ENCODE measurements at places on chromosomes 6 and 20. TPM values are rescaled to one million over a fixed set of nuclear protein-coding genes. Genes with fewer than 3 reads are reported as not detected.
A peak's percentile ranks its signal among the peaks of the same experiment; 100 is the strongest.

Gene TFAP2D
- total RNA-seq = 2.9 TPM

Gene ERVFRD-1
- not detected for total RNA-seq

- DNase-seq = no peak
Observed at GRCh38 chr20:58705208-58705926, 12.8 kb downstream of the NPEPL1 start.

Gene BMP7
- 9.4 TPM for total RNA-seq

DNA sequence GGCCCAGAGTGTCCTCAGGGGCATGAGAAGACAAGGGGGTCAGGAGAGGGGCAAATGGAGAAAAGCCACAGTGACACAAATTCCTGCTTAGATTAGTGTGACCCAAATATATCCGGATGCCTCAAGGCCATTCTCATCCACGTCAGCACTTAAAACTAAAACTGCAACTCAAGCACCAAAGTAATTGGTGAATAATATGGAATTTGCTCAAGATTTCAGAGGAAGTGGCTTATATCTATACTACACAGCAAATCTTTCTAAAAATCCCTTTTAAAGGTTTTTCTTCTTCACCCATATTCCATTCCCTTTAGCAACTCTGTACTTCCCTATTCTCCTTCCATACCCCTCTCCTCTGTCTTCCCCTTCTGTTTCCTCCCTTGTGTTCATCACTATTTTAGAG lies 15.2 kb downstream of the DEF6 start:
- DNase-seq = no peak

DNA sequence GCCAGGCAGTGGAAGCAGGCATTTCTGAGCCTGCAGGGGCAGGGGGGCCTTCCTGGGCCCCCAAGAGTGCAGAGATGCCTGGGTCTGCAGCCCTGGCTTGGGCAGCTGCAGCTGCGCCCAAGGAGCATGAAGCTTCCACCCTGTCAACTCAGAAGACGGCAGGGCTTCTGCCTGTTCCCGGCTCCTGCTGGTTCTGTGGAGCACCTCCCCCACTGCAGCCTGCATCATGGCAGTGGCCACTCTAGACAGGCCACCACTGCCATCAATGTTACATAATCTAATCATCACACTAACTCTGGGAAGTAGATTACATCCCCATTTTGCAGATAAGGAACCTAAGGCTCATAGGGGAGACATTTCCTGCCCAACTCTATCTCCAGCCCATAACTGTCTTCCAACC lies 21.1 kb upstream of the TOP1 start:
- DNase-seq = no peak

Gene TCF21
- total RNA-seq = not detected

GRCh38 chr6:157763129-157763903 lies 59.7 kb upstream of the SNX9 start:
- peak; percentile 22 for DNase-seq

DNA sequence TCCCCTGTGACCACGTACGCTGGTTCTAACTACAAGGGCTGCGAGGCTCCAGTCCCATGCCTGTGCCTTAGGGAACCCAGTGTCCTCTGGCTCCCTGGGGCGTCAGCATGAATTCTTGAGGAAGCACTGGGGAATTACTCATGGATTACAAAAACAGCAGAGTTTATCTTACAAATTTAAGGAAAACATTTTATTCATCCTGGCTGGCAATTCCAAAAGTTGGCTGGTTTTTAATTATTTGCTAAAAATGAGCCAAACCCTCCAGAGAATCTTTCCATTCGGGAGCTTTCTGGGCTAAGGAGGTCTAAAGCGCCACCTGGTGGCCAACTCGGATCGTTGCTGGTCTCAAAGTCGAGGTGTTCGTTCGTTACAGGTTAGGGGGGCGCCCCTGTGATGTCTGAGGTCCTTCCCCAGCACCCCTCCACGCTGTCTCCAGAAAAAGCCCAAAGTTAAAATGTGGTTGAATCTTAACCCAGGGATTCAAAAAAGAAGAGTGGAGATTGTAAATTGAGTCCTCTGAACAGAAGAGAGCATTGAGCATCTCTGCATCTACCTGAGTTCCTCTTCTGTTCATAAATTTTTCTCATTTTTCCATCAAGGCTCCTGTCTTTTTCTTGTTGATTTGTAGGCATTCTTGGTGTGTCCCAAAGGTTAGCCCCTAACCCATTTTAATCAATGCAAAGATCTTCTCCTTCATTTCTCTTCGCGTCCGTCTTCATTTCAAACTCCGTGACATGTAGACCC lies 99.4 kb downstream of the BFSP1 start:
- peak; percentile 42 for DNase-seq

- no peak for DNase-seq
Observed at GRCh38 chr6:1244941-1245340, 67.0 kb upstream of the FOXQ1 start.

DNA sequence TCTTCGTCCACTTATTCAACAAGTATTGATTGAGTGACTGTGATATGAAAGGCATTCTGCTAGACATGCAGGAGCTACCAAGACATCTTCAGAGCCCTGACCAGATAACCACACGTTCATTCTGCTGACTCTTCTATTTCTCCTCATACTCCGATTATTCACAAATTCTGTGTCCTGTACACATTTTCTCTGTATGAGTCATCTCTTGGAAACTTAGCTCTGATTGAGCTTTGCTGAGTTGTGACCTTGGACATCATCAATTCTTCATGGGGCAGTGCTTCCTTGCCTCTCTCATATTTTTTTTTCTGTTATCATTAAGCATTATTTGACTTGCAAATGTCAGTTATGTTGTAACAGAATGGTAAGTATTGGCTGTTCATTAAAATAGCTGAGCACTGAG lies 351.6 kb upstream of the CNR1 start:
- DNase-seq = no peak

DNA sequence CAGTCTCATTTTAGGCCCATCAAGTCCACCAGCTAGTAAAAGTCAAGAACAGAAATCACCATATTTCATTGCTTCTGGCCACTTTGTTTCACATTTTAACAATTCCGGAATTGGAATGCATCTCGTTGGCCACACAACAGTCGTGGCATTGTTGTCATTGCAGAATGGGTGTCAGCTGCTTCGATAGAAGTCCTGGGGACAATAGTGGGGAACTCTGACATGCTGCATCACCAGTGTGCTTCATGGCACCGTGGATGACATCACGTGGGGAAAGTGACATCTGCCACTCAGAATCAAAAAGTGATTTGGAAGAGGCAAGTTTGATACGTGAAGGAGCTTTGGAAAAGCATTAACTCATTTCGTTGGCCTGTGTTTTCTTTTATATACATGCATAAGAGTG lies 43.8 kb upstream of the XRN2 start:
- peak; percentile 15 for DNase-seq

Gene KCNK16
- not detected for total RNA-seq

Gene RCAN2
- 15.1 TPM for total RNA-seq

GRCh38 chr20:46946181-46946624 lies 51.6 kb downstream of the EYA2 start:
- DNase-seq = no peak

Gene CGAS
- 1.2 TPM for total RNA-seq

Gene RAET1G
- total RNA-seq = not detected

Gene SAPCD1
- 0.82 TPM for total RNA-seq

Gene TFAP2C
- 2.4 TPM for total RNA-seq

DNA sequence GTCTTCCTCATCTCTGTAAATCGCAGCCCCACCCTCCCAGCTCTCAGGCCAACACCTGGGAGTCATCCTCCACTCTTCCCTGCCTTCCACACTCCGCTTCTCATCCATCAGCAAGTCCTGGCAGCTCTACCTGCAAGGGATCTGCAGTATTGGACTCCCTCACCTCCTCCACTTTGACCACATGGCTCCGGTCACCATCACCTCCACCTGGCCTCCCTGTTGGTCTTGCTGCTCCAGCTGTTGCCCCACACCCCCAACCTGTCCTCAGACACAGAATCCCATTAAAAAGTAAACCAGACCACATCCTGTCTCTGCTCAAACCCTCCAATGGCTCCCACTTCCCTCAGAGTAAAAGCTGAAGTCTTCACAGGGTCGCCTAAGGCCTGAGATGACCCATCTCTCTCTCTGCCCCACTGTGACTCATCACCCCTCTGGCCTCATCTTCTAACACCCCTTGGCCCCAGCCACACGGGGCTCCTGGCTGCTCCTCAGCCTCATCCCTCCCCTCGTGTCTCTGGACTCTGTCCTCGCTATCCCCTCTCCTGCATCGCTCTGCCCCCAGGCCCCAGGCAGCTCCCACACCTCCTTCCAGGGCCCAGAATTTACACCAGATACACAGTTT lies 185.1 kb upstream of the SULF2 start:
- DNase-seq = no peak

Gene GPSM3
- total RNA-seq = 0.41 TPM

Gene RBPJL
- not detected for total RNA-seq

DNA sequence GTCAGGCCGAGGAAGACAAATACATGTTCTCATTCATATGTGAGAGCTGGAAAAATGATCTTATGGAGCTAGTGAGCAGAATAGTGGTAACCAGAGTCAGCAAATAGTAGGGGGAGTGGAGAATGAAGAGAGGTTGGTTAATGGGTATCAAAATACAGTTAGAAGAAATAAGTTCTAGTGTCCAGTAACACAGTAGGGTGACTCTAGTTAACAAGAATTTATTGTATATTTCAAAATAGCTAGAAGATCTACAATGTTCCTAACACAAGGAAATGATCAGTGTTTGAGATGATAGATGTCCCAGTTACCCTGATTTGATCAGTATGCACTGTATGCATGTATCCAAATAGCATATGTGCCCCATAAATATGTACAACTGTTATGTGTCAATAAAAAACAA lies 128.4 kb downstream of the BCKDHB start:
- no peak for DNase-seq

Gene ADA
- total RNA-seq = 2.4 TPM

Gene C20orf202
- total RNA-seq = 0.41 TPM

DNA sequence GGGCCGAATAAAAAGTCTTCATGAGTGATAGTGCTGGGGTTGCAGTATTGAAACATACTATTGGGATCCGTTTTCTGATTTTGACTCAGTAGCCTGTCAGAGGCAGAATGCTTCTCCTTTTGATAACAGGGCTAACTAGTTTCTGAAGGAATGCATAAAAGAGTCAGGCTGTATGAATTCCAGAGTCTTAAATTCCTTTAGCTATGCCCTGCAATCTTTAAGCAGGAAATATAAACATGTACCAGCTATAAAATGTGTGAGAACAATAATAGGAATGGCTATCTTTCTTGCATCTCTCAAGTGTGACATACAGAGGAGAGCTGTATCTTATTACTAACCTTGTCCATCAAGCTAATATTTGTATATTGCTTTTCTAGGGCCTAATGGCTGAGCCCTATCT lies 917.1 kb downstream of the KIF16B start:
- no peak for DNase-seq

DNA sequence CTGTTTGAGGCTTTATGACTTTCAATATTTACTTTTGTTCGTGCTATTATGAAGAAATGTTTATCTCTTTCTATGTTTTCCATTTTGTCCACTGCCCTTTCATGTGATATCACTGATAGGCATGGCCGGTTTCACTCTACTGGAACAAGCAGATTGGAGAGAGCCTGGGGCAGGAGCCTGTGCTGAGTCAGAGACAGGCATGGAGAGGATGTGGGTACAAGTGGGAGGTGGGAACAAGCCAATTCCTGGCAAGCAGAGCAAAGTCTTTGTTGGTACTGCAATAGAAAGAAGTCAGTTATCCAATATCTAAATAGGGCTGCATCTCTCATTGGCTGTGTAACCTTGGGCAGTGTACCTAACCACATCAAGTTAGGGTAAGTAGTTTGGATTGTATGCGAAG lies 545.6 kb upstream of the MAP3K7 start:
- no peak for DNase-seq

Gene MBOAT1
- total RNA-seq = 7.3 TPM

Gene TREML2
- under 0.01 TPM for total RNA-seq

DNA sequence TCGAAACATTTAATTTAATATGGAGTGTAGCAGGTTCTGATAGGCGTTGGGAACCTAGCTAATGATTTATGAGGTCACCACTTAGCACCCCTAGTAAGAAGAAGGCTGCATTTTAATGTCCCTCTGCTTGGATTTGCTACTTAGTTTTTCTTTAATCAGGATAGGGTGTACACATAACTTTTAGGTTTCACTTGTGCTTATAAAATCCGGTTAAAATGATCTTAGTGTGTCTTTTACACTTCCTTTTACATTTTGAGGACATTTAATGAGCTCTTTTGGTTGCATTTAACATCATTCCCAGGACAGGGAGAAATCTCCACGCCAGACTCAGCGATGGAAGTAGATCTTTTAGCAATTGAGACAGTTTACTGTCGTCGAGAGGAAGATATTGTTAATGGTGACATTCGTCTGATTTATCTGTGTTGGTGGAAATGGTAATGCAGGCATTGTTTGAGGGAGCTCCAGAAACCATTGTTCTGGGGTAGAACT lies 5.6 kb downstream of the TFAP2A start:
- no peak for DNase-seq

DNA sequence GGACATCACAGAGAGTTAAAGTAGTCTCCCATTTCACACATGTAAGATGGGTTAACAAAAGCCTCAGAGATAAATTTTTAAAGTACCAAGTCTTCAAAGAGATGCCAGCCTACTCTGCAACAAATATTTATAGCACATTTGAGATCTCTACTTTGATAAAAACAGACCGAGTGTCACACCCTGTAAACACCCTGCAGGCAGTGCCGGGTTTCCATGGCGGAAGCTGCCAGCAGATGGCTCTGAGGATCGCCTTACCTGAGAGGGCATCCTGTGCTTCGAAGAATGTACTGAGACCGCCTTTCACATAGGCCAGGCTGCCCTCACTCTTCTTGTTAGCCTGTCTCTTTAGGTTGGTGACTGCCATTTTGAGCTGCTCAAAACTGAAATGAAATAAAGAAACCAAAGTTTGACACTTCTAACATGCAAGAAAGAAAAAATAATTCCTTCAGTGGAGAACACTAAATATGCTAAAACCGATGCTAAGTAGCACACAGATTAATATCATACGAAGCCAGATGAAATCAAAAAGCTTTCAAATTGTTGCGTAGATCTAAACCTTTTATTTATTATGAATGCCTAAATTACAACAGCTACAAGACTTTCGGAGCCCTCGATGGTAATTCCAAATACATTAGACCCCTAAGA lies 39.3 kb downstream of the HUS1B start:
- peak; percentile 22 for DNase-seq

DNA sequence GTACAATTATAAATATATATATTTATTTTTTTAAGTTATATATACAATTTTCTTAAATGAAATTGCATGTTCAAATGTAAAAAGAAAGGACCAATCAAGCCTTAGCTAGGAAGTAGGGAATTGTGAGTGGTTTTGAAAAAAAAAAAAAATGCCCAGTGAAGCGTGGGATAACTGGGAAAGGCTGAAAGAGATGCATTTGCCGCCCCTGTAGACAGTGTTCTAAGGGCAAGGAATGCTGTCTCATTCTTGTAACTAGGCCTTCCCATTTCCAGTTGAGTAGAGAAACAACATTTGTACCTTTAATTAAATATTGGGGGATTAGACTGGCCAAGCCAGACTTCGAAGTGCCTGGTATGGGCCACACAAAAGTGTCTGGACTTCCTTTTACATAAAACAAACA lies 430.1 kb upstream of the SLC35B3 start:
- no peak for DNase-seq

GRCh38 chr6:105849746-105850145 lies 236.4 kb upstream of the PRDM1 start:
- DNase-seq = no peak
